ENCODE measurements at places on chromosomes 12 and 14. TPM values are rescaled to one million over a fixed set of nuclear protein-coding genes. Genes with fewer than 3 reads are reported as not detected.

ZBTB25 gene
- total RNA-seq: 12.3 TPM

- peak; percentile 62 for DNase-seq
Observed at GRCh38 chr14:24367514-24368211, at the start of gene NFATC4. NFATC4 (plus strand) TSS chr14:24368184; CDS start chr14:24368341, 157 bp downstream.

CSRP2 gene
- 38.3 TPM for total RNA-seq

TAC3 gene
- not detected for total RNA-seq

Data from breast epithelium (tissue), 4 donors.